ENCODE measurements at places on chromosomes 16 and 17.

DNA sequence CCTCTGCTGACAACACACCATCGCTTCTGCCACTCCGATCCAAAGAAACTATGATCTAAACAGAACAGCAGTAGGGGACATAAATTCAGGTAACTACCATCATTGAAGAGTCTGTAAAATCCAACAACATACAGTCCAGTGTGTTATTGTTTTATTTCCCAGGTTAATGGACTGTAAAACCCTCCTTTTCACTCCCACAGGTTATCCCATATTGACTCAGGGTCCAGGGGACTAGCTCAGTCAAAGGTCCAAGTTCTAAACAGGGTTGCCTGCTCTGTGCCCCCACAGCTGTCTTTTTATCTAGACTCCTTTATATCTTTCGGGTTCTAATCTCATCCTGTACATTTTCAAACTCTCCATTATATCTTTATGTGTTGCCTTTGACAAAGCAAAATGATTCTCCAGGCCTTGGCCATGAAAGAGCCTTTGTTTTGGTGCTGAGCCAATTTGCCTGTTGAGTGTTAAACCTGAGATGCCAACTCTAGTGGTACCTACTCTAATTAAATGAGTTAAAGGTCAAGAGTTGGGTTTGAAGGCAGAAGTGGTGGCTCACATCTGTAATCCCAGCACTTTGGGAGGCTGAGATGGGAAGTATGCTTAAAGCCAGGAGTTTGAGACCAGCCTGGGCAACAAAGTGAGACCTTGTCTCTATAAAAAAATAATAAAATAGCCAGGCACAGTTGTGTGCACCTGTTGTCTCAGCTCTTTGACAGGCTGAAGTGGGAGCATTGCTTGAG lies 80.5 kb downstream of the SNX11 start:
- DNase-seq: no peak

- no peak for DNase-seq
These were observed 4.0 kb downstream of the CCDC92B start for GRCh38 chr17:2745317-2746037.

GRCh38 chr17:63309021-63309420 lies 137.1 kb downstream of the CYB561 start:
- no peak for DNase-seq

DNA sequence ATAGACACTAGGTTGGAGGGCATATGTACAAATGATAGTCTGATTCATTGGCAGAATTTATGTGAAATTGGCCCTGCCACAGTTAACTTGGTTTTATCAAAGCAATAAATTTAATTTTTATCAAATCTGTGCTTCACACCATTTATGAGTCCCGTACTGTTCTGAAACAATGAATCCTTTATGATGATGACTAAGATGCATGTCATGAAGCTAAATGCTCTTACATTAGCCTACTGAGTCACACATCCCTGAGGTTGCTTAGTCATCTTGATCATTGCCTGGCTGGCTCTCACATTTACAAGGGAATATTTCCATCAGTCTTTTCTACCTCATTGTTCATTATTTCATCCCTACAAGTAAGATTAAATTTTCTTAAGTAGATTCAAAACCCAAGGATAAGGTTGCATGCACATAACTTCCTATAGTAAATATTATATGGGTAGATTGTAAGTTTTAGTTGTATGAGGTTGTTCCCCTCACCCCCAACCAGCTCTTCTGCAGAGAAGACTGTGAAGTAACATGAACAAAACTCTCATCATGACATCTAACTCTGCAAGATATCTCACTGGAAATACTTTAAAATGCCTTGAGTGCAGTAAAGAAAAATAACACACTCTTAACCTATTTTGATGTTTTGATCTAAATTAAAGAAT lies 170.7 kb downstream of the CYB561 start:
- DNase-seq: no peak

GRCh38 chr17:27382025-27382424 lies 74.2 kb upstream of the KSR1 start:
- DNase-seq: no peak

DNA sequence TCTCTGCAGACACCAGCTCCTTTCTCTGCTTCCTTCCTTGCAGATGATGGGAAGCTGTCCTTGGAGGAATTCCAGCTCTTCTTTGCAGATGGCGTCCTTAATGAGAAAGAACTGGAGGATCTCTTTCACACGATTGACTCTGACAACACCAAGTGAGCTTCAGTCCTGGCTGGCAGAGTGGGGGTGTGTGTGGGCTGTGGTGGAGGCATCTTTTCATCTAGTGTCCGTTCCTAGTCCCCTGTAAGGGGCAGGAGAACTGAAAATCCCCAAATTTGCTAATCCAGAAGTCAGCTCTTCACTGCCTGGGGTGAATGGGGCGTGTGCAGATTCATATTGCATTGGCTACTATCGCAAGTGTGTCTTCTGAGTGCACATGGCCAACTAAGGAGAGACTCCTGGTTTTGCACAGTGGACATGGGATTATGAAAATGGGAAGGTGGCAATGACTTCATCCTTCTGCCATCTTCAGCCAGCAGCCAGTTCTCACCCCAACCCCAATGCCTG lies 10.4 kb downstream of the NECAB2 start:
- DNase-seq: no peak

DNA sequence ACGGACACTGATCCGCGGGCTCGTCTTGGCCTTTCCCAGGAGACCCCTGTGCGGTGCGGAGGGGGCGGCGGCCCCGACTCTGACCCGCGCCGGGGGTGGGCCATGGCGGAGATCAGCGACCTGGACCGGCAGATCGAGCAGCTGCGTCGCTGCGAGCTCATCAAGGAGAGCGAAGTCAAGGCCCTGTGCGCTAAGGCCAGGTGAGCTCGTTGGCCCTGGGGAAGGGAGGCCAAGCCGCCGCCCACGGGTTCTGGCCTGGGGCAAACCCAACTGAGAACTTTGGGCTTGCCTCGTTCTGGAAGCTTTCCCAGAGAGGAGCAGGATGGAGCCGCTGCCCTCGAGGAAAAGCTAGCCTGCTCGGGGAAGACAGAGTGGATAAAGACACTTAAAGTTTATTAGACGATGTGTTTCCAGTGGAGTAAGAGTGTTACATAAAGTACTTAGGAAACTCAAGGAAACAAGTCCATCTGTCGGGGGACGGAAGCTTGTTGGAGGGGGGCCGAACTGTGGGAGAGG lies 540 bp downstream of the PPP4C start:
- DNase-seq: no peak

- no peak for DNase-seq
These were observed 111.8 kb downstream of the NTN1 start for GRCh38 chr17:9132944-9133610.

- DNase-seq: no peak
These were observed 4.5 kb downstream of the CBX8 start for GRCh38 chr17:79792341-79792871.

DNA sequence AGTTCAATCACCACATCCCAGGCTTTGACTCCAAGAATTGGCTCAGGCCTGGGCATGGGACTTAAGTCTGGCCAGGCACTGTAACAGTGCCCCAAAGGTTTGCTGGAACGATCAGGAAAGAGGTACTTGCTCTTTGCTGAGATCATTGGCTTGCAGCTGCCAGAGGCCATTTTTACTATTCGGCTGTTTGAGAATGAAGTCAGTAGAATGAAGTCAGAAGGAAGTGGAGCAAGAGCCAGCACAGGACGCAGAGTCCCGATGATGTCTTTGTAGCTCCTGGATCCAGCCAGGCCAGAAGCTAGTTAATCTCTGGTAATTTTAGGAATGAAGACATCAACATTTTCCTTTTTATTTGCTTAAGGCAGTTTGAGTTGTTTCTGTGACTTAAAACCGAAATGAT lies 195.5 kb downstream of the RAB11FIP4 start:
- DNase-seq: no peak
